NCI-H1092 (cell line): ENCODE measurements at places on chromosomes 6 and 20.

DNA sequence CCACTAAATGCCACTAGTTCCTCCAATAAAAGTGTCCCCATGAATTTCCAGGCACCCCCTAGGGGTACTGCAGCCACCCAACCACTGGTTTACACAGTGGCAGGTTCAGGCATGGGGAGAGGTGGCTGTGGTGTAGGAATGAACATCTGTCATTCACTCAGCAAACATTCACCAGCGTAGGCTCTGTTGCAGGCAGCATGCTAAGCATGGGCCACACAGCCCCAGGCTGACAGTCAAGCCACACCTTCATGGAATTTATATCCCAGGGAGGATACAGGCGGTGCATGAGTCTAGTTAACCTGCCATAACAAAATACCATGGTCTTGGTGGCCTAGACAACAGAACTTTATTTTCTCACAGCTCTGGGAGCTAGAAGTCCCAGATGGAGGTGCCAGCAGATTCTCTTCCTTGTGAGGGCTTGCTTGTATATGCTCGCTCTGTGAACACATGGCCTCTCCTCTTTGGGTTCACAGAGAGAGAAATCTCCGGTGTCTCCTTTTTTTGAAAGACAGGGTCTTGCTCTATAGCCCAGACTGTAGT, 135.7 kb downstream of the EYA2 start:
- DNase-seq: no peak

DNA sequence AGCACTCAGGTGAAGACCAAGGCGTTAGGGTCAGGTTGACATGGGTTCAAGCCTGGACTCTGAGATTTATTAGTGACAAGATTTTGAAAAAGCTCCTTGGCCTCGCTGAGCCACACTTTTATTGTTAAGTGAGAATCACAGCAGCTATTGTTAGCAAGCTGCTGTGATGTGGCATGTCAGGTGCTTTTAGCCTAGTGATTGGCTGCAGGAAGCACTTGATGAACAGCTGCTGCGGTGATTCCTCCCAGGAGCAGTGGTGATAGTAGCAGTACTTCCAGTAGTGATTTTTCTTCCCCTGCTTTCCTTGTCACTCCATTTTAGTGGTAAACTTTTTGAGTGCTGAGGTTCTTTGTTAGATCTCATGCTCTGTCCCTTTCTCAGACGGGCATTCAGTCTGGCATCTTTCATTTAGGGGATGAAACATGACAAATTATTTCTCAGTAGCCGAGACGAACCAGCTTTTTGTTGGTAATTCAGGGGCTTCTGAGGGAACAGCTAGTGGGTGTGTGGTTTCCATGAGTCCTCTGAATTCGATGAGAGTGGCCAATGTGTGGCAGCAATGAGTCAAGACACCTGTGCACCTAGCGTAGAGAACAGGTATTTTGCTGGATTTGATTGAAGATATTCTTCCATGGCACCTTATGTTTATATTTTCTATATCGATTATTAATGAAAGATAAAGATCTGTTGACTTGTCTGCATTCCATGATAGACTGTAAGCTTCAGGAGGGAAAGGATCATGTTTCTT, 696.7 kb downstream of the DHX35 start:
- no peak for DNase-seq

GRCh38 chr6:69286331-69286730, 510.5 kb downstream of the LMBRD1 start:
- peak; percentile 12 for DNase-seq

DNA sequence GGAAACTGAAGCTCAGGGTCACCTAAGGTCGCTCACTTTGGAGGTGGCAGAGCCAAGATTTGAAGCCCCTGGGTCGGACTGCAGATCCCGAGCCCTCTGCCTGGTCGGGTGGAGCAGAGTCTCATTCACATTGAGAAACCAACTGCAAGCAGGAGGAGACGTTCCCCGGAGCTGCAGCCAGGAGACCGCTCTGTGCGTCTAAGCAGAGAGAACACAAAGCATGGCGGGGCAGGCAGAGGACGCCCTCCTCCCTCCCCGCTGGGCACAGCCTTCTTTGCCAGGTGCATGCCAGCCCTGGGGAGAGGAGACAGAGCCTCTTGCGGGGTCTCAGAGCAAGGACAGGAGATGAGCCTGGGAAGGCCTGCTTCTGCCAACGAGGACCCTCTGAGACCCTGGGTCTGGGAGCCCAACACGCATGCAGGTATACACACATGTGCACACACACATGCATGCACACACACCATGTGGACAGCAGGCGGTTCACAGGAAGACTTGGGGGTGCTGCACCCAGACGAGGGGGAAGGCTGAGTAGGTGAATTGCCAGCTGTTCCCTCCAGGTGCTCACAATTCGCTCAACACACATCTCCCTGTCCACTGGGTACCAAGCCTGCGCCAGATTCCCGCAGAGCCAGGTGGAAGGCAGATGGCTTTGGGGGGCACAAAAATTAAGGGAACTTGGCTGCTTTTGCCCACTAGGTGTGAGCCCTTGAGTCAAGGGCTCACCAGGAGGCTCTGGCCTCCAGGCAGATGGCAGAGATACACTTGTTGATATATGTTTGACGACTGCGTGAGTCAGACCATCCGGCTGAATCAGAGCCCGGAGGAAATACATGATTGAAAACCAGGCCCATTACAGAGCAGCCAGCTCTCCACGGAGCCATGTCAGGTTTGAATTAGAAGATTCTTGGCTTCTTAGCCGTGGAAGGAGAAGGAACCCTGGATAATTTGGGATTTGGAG, 5.5 kb upstream of the NTSR1 start:
- no peak for DNase-seq

- no peak for DNase-seq
Observed at GRCh38 chr6:107030151-107030550, 2.2 kb downstream of the MTRES1 start.

DNA sequence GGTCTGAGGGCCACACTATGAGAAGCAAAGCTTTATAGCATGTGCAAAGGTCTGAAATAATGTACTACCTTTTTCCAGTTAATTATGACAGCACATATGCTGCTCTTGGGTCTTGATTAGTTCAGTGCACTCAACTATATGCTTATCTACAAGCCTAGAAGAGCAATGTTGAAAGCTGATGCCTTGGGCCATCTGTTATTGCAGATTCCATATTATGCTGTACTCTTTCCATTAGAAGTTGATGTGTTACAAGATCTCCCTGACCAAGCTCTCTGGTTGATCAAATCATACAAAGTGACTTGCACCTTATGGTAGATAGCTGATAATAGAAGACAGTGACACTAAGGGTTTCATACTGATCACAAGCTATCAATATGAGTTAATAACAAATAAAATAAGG, 327.3 kb downstream of the FRK start:
- no peak for DNase-seq

- DNase-seq: no peak
Observed at GRCh38 chr6:73079978-73080377, 145.3 kb downstream of the KHDC1L start.

GRCh38 chr6:170459451-170459850, 93.7 kb downstream of the PSMB1 start:
- no peak for DNase-seq

DNA sequence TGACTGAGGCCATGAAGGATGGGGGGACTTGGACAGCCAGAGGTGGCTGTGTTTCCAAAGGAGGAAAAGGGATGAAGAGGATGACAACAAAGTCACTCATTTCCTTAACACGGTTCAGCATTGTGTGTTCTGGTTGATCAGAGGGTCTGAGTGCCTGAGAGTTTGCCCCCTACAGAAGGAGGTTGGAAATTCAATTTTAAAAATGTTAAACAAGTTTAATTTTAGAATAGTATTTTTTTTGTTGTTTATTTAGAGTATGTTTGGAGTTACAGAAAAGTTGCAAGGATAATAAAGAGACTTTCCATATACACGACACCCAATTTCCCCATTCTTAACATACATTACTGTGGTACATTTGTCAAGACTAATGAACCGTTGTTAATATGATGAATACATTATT, 10.3 kb upstream of the VAPB start:
- no peak for DNase-seq
